ENCODE measurements at places on chromosomes 16 and 17. TPM values are rescaled to one million over a fixed set of nuclear protein-coding genes. Genes with fewer than 3 reads are reported as not detected.

ASGR2 gene
- polyA plus RNA-seq = 1.7 TPM

CLEC3A gene
- 12.4 TPM for polyA plus RNA-seq

TSPOAP1 gene
- 19.1 TPM for polyA plus RNA-seq

GNG13 gene
- polyA plus RNA-seq = not detected

CTRB1 gene
- 1.6 TPM for polyA plus RNA-seq

ATAD5 gene
- 0.44 TPM for polyA plus RNA-seq

C1QTNF1 gene
- 85.0 TPM for polyA plus RNA-seq

MYADML2 gene
- not detected for polyA plus RNA-seq

NPIPB5 gene
- 46.0 TPM for polyA plus RNA-seq

CD300E gene
- 2.1 TPM for polyA plus RNA-seq

MYH8 gene
- polyA plus RNA-seq = not detected

SLC47A2 gene
- polyA plus RNA-seq = not detected

KRT40 gene
- not detected for polyA plus RNA-seq

TBC1D3B gene
- 2.1 TPM for polyA plus RNA-seq

ZNF287 gene
- 7.4 TPM for polyA plus RNA-seq

PRSS8 gene
- polyA plus RNA-seq = 1.6 TPM

HS3ST3B1 gene
- 2.9 TPM for polyA plus RNA-seq

ASIC2 gene
- polyA plus RNA-seq = 0.09 TPM

TLCD2 gene
- polyA plus RNA-seq = 4.6 TPM

CACNG3 gene
- polyA plus RNA-seq = not detected

LRRC75A gene
- polyA plus RNA-seq = 4.6 TPM

RDM1 gene
- 0.14 TPM for polyA plus RNA-seq

SLFN11 gene
- polyA plus RNA-seq = 6.7 TPM

CLDN9 gene
- 0.04 TPM for polyA plus RNA-seq

MPV17L gene
- polyA plus RNA-seq = 4.4 TPM

ABCC12 gene
- not detected for polyA plus RNA-seq

CCT6B gene
- polyA plus RNA-seq = 1.5 TPM

TAT gene
- polyA plus RNA-seq = 0.20 TPM

COX4I1 gene
- polyA plus RNA-seq = 764 TPM

DOK4 gene
- polyA plus RNA-seq = 21.3 TPM

C16orf96 gene
- 0.04 TPM for polyA plus RNA-seq

KDM8 gene
- polyA plus RNA-seq = 4.4 TPM

NXPH3 gene
- polyA plus RNA-seq = 26.4 TPM
